ENCODE measurements at places on chromosomes 3 and 15.

DNA sequence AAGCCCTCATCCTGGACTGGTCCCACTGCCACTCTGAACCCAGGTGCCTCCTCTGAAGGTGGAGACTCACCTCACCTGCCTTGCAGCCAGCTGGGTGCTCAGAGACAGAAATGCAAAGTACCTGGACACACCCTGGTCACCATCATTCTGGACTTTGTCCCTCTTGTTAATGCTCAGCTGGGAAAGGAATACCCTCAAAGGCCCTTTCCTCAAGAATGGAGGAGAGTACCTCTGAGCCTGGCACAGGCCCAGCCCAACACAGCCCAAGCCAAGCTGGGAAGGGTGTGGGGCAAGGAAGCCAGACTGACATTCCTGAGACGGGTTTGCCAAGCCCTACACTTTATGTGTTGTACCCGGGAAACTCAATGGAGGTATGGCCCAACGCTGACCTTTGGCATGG is 983 bp upstream of the ALAS1 start:
- DNase-seq, result no peak

DNA sequence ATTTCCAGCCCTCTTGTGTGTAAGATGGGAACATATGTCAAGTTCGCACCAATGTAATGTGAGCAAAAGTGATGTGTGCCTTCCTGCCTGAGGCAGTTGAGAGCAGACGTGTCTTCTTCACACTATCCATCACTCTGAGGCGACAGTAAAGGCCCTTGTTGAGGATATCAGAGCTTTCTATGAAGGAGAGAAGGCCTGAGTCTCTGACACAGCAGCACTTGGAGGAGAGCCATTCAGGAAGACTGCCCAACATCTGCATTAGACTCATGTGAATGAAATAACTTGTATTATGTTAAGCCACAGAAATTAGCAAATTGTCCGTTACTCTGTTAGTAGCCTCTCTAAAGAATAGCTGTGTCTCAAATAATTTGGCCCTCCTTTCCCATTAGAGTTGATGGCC is 108.8 kb upstream of the CCDC54 start:
- DNase-seq, result no peak

- DNase-seq, result no peak
Measured at GRCh38 chr15:33157371-33158037, 37.0 kb downstream of the FMN1 start.

GRCh38 chr3:16173283-16174025 is 1.0 kb upstream of the GALNT15 start:
- no peak for DNase-seq

DNA sequence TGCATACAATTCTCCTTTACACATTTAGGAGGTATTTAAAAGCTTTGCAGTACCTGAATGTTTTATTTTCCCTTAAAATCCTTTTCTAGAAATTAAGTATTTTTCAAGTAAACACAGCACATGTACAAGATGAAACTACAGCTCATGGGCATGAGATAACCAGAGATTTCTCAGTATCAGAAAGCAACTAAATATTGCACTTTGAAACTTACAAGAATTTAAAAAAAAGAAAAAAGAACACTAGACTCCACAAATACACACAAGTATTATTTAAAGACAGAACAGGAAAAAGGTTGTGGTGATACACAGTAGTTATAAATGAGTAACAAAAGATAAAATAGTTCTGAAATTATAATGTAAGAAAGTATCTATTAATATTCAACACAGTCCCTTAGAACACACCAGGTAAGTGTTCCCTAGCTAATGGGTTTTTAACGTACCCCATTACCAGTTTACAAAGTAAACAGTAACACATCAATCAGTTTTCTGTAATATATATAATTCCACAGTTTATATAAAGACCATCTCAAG is 35.3 kb downstream of the SLTM start:
- DNase-seq, result no peak

DNA sequence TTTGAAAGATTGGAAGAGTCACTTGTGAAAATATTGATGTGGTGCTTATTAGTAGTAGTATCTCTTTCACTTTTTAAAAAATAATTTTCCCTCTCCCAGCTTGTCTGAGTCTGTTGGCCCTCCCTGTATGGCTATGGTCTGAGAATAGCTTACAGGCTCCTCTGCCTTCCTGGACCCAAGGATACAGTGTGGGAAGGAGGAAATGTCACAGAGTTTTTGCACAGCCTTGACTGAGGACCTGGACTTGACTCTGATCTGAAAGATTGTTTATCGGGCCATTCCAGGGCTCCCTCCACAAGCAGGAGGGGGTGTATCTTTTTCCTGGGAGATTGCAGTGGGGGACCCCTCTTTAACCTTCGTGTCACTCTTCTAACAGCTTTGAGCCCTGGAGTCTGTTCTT is 59.7 kb downstream of the TLNRD1 start:
- no peak for DNase-seq

- DNase-seq, result no peak
Measured at GRCh38 chr3:68706536-68706935, 225.8 kb downstream of the TAFA4 start.

DNA sequence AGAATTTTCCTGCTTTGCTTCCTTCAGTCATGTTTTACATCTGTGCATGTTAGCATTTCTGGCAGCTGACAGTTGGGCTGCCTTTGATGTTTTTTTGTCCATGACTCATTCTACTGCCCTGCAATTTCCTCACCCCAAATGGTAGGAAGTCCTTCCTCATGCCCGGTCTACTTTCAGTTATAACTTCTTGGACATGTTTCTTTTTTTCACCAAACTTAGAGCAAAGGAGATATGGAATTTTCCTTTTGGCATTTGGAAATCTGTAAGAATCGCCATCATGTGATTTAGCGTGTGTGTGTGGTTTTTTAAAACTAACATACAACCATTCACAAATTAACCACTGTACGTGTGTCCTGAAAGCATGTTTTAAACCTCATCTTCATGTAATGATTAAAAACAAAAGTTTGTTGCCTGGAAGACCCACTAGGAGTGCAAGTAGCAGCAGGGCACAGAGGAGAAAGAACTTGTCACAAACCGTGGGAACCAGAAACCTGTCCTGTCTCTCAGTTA is 430.7 kb upstream of the CFAP20DC start:
- peak; percentile 28 for DNase-seq

DNA sequence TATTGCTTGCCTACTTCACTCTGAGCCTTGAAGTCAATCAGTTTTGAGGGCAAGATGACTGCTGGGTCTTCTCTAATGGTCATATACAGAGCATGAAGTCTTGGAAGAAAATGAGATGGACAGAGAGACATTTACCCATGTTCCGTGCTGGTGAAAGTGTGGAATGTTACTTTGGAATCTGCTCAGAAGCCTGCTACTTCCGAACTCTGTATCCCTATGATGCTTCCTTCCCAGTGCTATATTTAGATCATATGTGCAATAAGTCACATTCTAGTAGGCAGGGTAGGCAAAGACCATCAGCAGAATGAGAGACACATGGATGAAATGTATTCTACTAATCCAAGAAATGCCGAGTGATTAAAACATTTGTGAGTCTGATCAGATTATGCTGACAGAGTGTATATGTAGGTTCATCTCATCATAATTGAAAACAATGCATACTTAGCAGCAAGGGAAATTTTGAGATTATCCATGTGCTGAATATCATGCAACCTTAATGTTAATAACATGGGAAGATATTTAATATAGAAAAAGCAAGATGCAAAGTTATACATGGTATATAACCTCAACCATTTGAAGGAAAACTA is 60.5 kb downstream of the RAB7A start:
- no peak for DNase-seq

- no peak for DNase-seq
Measured at GRCh38 chr3:56688191-56688590, 5.1 kb upstream of the TASOR start.
